Right ventricle myocardium superior (tissue), 1 donor: ENCODE measurements at places on chromosomes 5 and 9. TPM values are rescaled to one million over a fixed set of nuclear protein-coding genes. Genes with fewer than 3 reads are reported as not detected.

GRCh38 chr5:149807176-149807575 lies 77.1 kb downstream of the PPARGC1B start:
- DNase-seq = no peak

DNA sequence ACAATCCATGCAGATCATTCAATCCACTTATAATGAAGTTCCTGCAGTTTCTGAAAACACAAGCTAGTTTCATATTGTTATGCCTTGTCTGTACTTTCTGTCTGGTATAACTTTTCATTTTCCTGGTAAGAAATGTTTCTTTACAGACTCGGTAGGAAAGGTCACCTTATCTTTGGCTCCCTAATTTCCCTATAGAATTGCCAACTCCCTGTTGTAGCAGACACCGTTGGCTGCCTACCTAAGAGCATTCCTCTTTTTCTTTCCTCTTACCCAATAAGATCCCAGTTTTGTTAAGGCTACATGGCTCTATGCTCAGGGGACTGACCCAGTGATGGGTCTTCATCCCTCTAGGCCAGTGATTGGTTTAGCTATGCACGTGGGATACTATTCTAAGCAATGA lies 6.2 kb upstream of the ARHGEF37 start:
- DNase-seq = no peak

GRCh38 chr5:146001544-146002190 lies 65.3 kb downstream of the SH3RF2 start:
- no peak for DNase-seq

DNA sequence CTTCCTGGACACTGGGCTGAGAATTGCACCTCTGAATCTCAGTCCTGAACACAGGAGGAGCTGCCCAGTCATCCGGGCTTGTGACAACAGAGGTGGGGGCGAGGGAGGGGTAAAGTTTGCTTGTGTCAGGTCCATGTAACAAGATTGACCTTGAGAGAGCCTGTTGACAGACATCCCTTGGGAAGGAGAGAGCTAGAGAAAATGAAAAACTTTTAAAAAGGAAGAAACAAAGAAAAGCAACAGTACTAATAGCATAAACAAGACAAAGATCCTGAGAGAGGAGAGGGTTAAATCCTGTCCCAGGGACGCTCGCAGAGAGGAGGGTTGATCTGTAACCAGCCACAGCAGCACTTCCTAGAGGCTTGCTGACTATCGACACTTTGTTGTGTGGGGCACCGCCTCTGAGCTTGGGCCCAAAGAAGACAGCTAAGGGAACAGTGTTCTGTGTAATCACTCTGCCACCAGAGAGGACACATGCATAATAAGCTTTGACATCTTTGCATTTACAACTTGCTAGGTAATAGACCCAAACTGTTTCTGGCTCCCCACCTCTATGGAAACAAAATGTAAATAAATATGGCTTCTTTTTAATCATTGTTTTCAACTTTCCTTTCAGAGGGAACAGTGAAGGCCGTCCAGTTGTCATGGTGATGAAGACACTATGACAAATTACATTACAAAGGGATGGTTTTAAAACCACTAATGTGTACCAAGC lies 363.7 kb downstream of the CSNK1G3 start:
- no peak for DNase-seq

- no peak for DNase-seq
Measured at GRCh38 chr5:36396640-36397039, 94.9 kb upstream of the RANBP3L start.

DNA sequence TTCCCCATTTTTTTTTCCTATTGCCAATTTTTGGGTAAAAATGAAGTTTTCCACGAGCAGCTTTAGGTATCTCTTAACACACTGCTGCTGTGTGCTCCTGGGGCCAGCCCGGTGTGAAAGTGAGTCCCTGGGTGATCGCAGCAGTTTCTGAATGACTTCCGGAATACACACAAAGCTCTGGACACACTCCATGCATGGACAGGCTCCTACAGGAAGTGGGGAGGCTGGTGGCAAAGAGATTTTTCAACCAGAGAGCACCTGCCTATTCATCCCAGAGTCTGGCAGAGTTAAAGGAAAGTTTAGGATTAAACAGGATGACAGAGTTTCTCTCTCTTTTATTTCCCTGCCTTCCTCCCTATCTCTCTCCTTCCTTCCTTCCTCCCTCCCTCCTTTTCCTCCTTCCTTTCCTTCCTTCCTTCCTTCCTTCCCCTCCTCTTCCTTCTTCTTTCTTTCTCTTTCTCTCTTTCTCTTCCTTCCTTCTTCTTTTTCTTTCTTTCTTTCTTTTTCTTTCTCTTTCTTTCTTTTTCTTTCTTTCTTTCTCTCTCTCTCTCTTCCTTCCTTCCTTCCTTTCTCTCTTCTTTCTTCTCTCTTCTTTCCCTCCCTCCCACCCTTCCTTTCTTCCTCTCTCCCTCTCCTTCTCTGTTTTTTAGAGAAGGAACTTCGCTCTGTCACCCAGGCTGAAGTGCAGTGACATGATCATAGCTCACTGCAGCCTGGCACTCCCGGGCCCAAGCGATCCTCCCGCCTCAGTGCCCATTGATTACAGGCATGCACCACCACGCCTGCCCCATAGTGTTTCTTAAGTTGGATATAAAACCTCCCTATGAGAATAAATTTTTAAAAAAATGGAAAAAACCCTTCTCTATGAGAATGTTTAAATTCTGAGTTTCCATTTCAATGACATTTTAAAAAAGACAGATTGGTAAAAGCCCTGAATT lies 38.7 kb upstream of the UBTD2 start:
- DNase-seq = no peak

GRCh38 chr9:131651160-131651559 lies 88.7 kb downstream of the RAPGEF1 start:
- no peak for DNase-seq

DNA sequence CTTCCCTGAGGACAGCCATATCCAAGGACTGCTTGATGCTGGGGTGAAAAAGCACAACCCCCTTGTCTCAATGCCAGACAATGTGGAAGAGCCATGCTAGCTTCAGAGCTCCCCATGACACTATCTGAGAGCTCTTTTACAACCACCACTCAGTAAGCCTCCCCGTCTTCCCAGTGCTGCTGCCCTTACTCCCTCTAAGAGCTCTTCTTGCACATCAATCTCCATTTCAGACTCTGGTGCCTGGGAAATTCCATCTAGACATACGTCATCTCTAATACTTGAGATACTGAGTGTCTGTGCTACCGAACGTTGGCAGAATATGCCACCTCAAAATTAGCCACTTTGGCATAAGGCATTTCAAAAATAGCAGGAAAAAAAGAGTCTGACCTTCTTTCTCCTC lies 94.5 kb downstream of the EDIL3 start:
- no peak for DNase-seq

GRCh38 chr5:56685503-56686217 lies 129.7 kb upstream of the MAP3K1 start:
- no peak for DNase-seq

DNA sequence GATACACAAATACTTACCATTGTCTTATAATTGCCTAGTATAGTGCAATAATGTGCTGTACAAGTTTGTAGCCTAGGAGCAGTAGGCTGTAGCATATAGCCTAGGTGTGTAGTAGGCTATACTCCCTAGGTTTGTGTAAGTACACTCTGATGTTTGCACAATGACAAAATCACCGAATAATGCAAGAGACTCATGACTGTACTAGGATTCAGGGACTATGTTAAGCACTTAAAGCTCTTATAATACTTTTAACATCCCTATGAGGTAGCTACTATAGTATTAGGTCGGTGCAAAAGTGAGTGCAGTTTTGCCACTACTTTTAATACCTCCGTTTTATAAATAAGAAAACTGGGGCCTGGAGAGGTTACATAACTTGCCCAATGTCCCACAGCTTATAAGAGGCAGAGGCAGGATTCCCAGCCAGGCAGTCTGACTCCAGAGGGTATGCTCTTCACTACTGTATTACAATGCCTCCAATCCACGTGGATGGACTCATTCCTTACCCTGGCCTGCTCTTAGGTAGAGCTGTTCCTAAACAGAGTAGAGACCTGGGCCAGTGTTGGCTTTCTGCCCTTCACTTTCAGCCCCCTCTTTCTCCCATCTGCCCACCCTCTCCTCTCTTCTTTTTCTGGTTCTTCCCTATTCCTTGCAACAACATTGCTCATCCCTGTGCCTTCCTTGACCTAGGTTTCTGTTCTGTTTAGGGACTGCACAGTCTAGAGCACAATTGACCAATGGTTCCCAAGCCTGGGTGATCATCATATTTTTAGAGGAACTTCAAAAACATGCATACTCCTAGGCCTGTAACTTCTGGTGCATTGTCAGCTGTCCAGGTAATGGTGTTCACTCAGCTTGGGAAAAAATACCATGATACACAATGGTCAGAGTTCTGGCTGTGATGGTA lies 114.0 kb downstream of the CARTPT start:
- no peak for DNase-seq

- no peak for DNase-seq
Measured at GRCh38 chr5:151068433-151069197, 12.2 kb downstream of the TNIP1 start.

GRCh38 chr9:21031091-21031807 lies at the start of gene HACD4:
Gene HACD4 (minus strand): TSS chr9:21031640. CDS start chr9:21031590, 50 bp downstream.
- peak; percentile 75 for DNase-seq

GRCh38 chr5:142175039-142175438 lies 66.5 kb downstream of the NDFIP1 start:
- DNase-seq = no peak

GRCh38 chr9:12813960-12814876 lies 39.4 kb downstream of the LURAP1L start:
- peak; percentile 47 for DNase-seq

DNA sequence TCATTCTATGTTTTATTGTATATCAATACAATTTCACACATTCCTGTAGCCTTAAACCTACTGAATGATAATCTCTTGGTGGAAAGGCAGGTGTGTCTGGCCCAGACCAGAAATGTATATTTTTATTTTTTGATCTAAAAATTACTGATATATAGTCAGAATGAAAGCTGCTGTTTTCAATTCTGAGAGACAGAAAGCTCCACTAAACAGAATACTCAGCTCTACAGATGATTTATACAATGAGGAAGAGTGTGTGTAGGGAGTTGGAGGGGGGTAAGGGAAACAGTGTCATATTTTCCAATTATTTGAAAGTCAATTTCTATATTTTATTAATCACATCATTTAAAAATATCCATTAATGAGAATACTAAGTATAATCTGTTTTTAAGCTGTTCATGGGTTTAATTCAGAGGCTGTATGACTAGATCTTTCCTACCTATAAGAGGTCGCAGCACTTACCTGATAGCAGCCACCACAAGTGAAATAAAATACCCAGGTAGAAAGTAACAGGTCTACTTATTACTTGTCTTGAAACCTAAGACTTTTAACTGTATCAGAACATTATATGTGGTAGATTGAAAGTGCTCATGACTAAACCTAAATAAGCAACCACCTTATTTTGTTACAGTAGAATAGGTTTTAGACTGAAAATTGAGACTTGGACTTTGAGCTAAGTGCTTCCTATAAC lies 183.4 kb downstream of the TMC1 start:
- no peak for DNase-seq

DNA sequence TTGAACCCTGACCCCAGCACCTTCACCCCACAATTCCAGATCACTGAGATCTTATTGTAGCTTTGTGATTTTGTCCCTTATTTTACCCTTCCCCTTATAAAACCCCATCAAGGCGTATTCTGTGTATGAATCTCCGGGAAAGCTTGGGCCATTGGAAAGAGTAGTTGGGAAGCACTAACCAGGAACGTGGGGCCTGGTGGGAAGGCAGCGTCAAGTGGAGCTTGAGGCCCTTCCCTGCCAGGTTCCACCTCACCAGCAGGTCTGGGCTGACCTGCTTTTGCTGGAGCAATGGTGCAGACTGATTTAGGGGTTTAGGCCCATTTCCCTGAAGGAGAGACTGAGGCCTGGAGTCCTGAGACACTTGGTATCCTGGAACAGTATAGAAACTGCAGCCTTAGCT lies 9.3 kb downstream of the PHF2 start:
- DNase-seq = no peak

GRCh38 chr9:13993632-13994185 lies 320.2 kb downstream of the NFIB start:
- DNase-seq = no peak

- DNase-seq = no peak
Measured at GRCh38 chr9:2083479-2083878, 68.3 kb downstream of the SMARCA2 start.

DNA sequence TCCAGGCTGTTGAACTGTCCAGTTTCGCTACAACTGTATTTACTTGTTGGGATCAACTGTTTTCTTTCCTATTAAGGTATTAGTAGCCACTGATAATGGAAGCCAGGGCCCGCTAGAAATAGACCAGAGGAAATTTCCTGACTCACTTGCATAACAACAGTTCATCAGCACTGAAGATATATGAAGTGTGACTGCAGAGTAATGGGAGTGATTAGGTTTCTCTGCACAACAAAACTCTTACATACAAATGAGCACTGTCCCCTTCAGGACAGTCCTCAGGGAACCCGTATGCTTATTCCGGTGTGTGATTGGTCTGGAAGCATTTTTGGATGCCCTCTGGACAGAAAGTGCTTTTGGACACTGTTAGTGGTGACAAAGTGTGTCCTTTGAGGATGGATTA lies 55.3 kb downstream of the LIX1 start:
- DNase-seq = no peak

- no peak for DNase-seq
Measured at GRCh38 chr9:88990041-88990728, 1.1 kb upstream of the S1PR3 start.

The IFNB1 gene
- not detected for total RNA-seq

The CYLC2 gene
- total RNA-seq = not detected

The ARHGEF39 gene
- 0.24 TPM for total RNA-seq

The KLHL3 gene
- total RNA-seq = 22.3 TPM

The PALM2AKAP2 gene
- total RNA-seq = 87.5 TPM

The KLF9 gene
- 50.9 TPM for total RNA-seq
